Tongue (tissue), 3 donors: ENCODE measurements at places on chromosomes 16 and 17. TPM values are rescaled to one million over a fixed set of nuclear protein-coding genes. Genes with fewer than 3 reads are reported as not detected.
A peak's percentile ranks its signal among the peaks of the same experiment; 100 is the strongest.

- DNase-seq = no peak
Observed at GRCh38 chr16:86584071-86584685, 5.8 kb downstream of the FOXL1 start.

DNA sequence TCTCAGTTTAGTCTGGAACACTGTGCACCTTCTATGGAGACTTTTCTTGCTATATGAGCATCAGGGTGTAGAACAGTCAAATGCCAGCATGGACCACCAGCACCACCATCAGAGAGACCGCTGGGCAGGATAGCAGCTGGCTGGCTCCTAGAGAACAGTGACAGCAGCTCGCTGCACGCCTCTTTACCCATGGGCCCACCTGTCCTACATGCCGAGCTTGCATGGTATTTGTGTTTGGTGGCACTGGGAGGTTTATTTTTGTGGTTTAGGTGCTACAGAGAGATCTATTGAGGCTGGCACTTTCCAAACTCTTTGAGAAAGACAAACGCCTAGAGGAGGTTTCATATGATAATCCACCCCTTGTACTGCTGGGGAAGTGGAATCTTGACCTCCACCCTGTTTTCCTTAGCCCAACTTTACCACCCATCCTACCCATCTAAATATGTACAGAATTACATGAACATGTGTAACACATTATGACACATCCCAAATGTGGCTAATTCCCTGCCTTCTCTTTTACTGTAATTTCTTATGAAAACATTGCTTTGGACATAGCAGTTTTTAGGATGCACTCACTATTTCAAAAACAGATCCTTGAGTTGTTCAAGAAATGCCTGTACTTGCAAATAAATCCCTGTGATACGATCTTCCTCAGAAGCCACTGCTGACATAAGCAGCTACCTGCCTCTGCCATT lies 46.3 kb downstream of the COG7 start:
- DNase-seq = no peak

DNA sequence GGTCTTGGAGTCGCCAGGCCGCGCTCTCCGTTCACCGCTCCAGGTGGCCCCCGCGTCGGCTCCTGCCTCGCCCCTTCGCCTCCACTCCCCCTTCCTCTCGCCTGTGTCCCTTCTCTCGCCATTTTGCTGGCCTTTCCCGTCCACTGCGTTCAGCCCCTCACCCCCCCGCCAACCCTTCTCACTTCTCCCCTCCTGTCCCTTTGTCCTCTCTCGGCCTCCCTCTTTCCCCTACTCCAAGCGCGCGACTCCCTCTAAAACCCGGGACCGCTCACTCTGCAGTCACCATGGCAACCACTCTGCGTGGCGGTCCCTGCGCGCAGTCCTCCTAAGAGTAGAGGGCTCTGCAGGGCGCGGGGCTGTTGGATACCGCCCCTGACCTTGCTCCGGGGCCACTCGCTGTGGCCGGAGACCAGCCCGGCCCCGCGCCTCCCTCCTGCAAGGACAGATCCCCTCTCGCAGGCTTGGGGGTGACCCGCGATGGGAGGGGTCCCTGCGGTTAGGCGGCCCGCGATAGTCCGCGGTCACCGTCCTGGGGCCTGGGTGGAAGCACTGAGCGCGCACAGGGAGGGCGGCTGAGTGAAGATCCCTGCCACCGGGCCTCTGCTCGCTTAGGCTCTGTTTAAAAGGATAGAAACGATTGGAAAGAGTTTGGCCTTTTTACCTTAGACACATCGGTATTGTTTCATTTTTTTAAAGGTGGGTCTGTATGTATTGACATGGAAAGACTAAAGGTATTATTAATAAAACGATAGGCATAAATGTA lies 454 bp downstream of the CCDC40 start:
- DNase-seq = peak; percentile 68

DNA sequence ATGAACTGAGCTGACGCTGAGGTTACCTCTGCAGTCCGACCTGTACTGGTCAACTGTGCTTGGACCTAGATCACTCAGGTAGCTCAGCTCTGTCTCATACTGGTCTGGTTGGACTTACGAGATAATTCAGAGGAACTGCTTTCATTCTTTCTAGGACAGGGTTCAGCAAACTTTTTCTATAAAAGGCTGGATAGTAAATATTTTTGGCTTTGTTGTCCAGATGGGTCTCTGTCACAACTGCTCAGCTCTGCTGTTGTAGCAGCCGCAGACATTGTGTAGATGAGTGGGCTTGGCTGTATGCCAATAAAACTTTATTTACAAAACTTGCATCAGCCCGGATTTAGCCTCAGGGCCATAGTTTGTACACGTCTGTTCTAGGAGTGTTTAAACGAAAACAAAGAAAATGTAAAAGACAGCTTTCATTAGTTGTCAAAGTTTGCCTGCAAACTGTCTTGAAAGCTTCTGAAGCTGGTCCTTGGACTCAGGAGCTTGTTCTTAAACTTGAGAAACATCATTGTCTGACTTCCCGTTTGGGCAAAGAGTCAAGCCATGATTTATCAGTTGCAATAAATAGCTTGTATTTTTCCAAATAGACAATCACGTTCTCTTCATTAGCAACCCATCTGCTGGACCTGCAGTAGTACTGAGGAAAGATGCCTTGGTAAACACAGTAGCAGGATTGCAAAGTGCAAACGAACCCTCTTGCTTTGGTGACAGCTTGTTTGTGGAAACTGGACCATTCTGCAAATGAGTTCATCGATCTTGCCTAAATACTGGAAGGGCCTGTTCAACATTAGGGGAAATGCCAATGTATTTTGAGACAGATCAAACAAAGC lies 253.4 kb downstream of the SNX29 start:
- DNase-seq = peak; percentile 28

DNA sequence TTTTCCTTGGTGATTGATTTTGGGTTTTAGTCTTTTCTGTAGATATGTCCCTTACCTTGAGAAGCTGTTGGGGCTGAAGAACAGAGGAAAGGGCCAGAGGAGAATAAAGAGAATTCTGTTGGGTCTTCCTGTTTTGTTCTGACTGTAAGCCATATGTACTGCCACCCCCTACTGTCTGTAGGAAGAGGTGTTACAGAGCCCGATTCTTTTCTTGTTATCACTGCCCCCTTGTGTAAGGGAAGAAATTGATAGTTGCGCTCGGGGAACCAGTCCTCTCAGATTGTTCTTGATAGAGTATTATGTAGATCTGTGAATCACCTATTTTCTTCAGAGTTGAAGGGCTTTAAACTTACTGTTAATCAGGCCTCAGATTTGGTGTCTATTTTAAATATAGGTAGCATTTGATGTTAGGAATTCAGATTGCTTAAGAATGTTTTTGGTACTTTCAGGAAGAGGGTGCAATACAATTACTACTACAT lies 2.4 kb downstream of the TANC2 start:
- DNase-seq = peak; percentile 91

GRCh38 chr17:13372432-13372831 lies 229.3 kb downstream of the HS3ST3A1 start:
- no peak for DNase-seq

DNA sequence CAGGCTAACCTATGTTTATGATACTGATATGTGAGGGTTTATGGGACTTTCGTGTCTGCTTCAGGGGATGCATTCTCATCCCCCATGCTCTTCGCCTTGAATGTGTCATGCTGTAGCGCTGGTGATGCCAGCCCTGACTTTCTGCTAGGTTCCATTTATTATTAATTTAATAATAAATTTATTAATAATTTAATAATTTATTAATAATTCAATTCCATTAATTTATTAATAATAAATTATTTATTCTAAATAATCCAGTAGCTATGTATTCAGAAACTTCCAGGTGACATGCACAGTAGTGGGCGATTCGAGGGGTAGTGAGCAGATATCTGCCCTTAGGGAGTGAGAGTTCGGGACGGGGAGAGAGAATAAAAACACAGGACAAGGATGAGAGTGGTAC lies 49.8 kb downstream of the SHISA6 start:
- no peak for DNase-seq

DNA sequence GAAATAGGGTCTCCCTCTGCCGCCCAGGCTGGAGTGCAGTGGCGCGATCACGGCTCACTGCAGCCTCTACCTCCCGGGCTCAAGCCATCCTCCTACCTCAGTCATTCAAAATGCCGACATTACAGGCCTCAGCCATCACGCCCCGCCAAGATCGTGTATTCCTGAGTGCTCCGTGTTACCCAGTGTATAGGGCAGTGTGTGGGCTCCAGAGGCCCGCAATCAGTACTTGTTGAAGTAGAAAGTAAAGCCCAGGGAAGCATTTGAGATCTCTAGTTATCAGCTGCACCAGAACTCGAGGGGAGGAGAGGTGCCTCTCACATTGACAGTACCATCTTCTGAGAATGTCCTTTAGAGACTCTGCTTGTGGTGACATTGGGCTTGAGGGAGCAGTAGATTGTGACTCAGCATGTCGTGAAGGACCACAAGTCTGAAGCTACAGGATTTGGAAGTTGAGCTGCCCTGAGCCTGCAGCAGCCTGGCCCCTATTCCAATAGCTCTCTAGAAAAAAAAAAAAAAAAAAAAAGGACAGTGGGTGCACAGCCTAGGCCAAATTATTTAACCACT lies 1.1 kb upstream of the PRPSAP1 start:
- DNase-seq = no peak

GRCh38 chr17:50475362-50475761 lies 3.3 kb upstream of the RSAD1 start:
- no peak for DNase-seq

- DNase-seq = no peak
Observed at GRCh38 chr16:46690281-46691178, 1.1 kb downstream of the ORC6 start.

DNA sequence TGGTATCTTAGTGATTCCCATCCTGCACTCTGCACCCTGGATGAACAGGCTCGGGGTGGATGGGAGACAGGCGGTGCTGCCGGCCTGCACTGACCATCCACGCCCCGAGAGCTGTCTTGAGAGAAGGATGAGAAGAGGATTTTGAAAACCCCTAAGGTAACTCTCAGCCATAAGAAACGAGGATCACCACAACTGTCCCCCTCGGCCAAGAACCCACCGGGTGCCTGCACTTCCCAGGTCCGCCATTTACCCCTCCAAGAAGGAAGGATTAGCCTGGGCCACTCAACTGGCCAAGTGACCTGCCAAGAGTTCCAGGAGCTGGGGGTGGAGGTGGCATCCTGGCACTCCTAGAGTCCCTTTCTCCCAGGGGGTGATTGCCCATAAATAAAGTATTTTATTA lies 302.4 kb upstream of the TNRC6C start:
- DNase-seq = no peak

GRCh38 chr16:50458667-50459495 lies 89.3 kb upstream of the NKD1 start:
- no peak for DNase-seq

GRCh38 chr16:9372934-9373890 lies 281.8 kb downstream of the HAPSTR1 start:
- peak; percentile 5 for DNase-seq

DNA sequence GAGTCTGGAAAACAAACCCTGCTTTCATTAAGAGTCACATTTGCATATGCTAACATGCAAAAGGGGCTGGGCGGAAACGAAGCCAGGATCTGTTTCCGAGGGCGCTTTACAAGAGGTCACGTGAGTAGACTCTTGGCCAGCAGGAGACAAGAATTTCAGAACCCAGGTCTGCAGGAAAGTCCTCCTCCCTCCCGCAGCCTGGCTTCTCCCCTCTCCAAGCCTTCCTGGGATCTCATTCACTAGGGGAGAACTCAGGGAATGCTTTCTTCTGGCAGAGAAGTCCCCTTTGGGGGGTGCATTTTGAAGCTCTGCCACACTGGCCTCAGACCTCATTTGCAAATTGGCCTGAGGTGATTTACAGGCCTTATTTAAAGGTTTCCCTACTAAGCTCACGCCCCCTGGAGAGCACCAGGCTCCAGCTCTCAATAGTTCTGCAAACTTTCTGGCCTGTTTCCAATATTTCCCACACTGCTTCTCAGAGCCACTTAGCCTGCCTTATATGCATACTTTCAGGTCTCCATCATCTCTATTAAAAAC lies 57.2 kb upstream of the CACNG5 start:
- peak; percentile 74 for DNase-seq

- DNase-seq = no peak
Observed at GRCh38 chr16:12009462-12009861, 32.9 kb downstream of the SNX29 start.

DNA sequence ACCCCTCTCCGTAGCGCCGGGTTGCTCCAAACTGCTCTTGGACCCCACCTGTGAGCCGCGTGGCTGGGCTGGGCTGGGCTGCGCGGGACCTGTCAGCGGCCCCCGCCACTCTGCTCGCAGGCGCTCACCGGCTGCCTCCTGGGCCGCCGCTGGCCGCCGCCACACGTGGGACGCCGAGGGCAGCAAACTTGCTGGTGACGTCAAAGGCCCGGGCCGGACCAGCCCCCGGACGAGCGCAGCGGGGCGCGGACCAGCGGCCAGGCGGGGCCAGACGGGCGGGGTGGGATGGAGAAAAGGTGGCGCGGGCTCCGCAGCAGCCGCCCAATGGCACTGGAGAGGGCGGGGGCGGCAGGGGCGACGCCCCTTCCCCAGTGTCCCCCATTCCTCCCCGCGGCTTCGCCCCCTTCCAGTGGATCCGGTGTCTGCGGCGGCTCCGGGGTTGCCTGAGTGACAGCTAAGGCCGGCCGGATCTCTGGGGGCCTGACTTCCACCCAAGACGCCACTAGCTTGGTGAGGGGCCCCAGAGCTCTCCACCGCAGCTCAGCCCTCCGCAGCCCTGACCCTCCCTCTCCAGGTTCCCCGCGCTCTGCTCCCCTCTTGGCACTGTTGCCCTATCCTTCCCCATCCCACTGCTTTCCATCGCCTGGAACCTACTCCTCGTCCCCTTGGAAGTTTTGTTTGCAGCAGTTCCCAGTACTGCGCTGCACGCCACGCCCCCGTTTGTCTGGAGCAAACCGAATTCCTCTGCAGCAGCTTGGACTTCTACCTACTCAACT lies at the start of gene HS3ST3A1:
Gene HS3ST3A1 (minus strand): TSS at position 154 of the 776 bp plus-strand sequence. CDS start 800 bp downstream, outside the sequence.
- peak; percentile 82 for DNase-seq

DNA sequence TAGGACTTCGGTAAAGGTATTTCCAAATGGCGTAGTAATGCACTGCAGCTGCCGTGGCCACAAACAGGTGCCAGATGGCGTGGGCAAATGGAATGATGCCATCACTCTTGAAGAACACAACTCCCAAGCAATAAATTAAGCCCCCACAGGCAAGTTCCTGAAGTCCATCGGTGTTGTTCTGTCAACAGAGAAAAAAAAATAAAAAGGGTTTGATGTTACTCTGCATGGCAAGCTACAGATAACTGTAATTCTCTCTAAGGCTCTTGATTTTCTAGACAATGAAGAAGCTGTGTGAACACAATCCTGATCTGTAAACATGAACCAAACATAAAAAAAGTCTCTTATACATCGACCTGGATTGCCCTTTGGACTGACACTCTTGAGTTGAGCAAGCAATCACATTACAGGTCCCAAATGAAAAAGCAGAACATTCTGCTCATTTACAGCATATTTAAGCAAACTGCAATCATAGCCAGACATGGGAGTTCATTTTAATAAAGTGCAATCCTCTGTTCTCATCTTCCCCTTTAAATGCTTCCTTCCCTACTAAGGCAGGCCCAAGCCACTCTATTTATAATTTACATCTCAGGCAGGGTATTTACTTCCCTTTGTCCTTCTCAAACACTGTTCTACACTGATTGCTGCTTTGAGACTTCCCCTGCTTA lies 27.1 kb downstream of the MMD start:
- peak; percentile 59 for DNase-seq

- DNase-seq = peak; percentile 39
Observed at GRCh38 chr16:66360624-66361324, 5.7 kb upstream of the CDH5 start.

- no peak for DNase-seq
Observed at GRCh38 chr16:84024854-84025253, 17.7 kb downstream of the SLC38A8 start.

WFDC1 gene
- total RNA-seq = 4.8 TPM

QRICH2 gene
- 2.1 TPM for total RNA-seq

SRCIN1 gene
- 1.0 TPM for total RNA-seq

TENT4B gene
- total RNA-seq = 10.3 TPM

SMIM5 gene
- total RNA-seq = 5.9 TPM

HOXB5 gene
- total RNA-seq = not detected

FBXL16 gene
- 1.3 TPM for total RNA-seq

VMO1 gene
- total RNA-seq = 13.1 TPM
